ENCODE measurements at places on chromosomes 5 and 9.

DNA sequence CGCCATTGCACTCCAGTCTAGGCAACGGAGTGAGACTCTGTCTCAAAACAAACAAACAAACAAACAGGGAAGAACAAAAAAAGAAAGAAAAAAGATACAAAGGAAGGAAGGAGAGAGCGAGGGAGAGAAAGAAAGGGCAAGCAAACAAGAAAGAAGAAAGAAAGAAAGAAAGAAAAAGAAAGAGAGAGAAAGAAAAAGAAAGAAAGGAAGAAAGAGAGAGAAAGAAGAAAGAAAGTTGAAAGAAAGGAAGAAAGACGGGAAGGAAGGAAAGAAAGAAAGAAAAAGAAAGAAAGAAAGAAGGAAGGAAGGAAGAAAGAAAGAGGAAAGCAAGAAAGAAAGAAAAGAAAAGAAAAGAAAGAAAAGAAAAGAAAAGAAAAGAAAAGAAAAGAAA lies 13.1 kb upstream of the ALDOB start:
- DNase-seq, result no peak

GRCh38 chr5:132070460-132071337 lies 2.9 kb upstream of the CSF2 start:
- DNase-seq, result no peak

GRCh38 chr5:103808464-103809106 lies 246.0 kb upstream of the NUDT12 start:
- no peak for DNase-seq

GRCh38 chr5:133398646-133399101 lies 213.7 kb downstream of the FSTL4 start:
- peak; percentile 76 for DNase-seq

DNA sequence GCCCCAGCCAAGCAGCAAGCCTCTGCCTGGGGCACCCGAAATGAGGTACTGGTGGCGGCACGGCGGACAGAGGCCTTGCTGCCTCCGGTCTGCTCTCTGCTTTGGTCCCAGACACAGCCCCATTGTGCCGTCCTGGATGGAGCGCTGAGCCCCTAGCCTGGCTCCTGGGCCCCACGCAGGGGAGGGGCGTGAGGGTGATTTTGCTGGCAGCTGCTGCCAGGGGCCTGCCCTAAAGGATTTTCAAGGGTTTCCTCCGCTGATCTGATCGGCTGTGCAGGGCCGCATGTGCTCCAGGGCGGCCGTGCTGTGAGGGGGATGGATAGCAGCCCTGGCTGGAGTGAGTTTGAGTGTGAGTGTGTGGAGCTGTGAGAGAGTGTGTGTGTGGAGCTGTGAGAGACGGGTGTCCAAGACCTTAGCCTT lies 1.3 kb downstream of the GPSM1 start:
- no peak for DNase-seq

DNA sequence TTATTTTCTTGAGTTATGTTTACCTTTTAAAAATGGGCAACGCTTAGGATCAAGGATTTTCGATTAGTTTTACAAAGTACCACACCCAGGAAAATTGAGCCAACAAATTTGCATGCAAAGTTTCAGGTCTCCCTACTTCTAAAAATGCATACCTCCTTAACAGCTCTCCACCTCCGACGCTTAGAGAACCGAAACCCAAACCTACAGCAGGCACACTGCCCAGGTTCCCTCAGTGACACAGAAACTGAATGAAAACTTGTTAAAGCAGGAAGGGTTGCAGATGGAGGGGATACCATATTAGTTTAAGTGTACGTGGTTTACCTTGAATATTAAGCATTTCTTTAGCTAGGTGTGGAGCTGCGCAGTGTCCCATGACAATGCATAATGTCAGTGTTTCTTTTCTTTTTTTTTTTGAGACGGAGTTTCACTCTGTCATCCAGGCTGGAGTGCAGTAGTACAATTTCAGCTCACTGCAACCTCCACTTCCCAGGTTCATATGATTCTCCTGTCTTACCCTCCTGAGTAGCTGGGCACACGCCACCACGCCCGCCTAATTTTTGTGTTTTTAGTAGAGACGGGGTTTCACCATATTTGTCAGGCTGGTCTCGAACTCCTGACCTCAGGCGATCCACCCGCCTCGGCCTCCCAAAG lies 1.6 kb upstream of the SUB1 start:
- no peak for DNase-seq

DNA sequence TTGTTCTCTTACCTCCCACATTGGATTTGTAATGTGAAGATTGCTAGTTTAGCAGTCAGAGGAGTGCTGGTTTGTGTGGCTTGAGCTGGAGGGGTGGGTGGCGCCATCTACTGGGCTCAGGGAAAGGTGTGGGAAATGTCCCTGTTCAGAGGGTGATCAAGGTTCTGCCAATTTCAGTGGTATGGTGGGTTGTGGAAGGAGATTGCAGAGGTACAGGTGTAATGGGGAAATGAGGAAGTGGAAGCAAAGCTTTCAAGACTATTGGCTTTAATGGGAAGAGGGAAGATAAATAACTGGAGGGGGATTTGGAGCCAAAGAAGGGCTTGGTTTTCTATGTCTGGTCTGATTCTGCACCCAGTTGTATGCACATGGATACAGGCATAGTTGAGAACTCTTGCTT lies 76.4 kb downstream of the OSMR start:
- peak; percentile 69 for DNase-seq

DNA sequence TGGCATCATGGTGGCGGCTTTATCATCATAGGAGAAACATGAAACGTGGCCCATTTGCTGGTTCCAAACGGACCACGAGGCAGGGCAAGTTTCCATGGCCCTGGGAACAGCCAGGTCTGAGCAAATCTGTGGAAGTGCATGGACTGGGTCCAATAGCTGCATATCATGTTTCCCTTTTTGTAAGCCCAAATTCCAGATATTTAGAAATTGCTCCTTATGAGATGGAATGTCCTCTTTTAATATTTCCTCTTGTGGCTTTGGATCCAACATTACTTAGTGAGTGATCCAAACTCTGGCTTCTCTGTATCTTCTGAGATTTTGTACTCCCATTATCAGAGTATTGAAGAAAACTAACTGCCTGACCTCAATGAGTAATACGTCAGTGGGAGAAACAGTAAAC lies 79.8 kb upstream of the FBXL7 start:
- DNase-seq, result no peak

GRCh38 chr5:2111569-2112105 lies 228.9 kb upstream of the IRX4 start:
- DNase-seq, result no peak

DNA sequence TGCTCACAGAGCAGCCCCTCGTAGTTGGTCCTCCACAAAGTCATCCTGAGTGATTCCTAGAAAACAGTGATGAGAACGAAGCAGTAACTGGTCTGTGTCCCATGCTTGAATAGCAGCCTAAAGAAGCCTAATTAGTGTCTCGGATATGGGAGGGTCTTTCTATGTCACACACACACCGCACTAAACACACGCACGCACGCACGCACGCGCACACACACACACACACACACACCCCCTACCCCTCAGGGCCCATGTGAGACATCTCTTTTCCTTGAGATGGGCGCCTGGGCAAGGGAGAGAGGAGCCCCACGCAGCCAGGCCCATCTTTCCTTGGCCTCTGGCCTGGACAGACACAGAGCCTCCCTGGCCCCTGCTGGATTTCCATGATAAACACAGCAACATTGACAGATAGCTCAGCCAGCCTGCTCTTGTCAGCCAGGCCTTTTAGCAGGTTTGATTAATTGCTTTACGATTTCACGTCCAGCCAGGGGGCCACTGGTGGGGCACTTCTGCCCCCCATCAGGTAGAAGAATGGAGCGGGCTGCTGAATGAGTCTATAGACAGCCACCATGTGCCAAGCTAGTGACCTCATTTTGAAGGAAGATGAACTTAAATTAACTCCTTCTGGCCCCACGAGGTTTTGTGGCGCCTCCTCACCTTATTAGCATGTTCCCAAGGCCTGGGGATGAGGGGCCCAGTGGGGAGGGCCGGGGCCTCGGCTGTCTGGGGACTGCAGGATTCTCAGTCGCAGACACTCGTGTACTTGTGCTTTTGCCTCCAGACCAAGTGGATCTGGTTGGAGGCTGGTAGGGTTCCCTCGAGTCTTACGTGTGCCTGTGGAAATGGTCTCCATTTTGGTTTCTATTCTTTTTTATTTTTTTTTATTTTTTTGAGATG lies 36.2 kb upstream of the PRDM12 start:
- no peak for DNase-seq

DNA sequence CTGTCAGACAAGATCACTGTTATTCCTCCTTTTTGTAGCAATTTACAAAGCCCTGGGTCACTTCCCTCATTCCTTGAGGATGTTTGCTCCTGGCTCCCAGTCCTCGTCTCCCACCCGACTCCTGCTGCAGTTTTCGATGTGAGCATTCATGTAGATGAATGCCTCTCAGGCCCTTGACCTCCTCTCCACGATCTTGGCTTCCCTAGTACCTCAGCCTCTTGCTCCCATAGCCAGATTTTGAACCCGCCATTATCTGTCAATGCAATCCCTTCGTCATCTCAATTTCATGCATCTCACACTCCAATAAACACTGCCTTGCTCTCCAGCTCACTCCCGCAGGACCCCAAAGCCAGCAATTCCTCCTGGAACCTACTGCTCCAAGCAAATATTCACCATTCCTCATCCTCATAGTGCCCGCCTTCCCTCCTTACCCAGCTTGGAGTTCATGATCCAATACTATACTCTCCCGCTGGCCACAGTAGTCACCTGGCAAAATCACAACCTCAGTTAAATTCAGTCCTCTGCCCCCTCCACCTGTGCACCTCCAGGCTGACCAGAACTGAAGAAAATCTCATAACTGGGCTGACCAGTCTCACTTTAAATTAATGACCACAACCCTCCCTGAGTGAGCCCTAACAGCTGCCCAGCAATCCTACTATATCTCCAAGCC lies 35.1 kb upstream of the JADE2 start:
- DNase-seq, result peak; percentile 26

DNA sequence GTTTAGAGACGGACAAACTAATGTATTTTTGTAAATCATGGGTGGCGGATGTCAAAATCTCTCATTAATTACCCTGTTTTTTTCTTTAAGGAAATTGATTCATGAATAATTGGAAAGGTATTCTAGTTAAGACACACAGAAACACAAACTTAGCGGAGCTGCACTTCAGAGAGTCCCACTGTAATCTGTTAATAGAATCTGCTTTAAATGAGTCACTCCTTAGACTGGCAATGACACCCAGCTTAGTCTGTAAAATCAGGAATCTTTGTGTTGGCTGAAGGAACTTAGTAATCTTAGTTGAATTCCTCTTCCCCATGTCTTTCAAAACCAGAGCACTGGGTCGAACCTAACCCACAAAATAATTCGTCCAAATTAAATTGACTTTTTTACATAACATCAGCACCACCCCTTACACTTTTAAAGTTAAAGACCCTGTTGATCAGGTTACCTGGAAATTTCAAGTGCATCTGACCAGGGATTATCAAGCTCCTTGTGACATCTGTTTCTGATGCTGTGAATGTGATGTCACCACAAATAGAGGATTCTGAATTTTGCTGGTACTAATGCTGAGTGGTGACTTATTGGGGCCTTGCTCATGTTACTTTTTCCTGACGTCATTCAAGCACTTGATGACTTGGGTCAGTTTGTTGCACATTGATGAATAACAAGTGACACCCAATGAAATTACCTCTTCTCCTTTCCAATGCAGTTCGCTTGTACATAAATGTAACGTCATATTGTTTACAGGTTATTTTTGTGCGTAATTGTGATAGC lies 313.6 kb downstream of the KCTD16 start:
- DNase-seq, result no peak

DNA sequence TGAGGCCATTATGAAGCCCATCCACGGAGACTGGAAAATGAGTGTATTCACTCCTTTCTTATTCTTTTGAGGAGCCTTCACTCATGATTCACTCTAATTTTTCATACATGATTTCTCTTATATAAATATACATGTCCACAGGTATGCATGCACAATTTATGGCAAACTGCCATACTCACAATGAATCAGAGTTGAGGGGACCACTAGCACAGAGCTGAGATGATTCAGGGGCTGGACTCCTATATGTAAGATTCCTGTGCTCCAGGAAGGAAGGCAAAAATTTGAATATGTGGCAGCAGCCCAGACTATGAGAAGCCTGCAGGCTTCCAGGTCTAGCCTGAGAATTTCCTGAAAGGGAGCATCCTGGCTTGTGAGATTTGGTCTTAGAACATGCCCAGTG lies 484.6 kb downstream of the PRELID2 start:
- DNase-seq, result no peak

DNA sequence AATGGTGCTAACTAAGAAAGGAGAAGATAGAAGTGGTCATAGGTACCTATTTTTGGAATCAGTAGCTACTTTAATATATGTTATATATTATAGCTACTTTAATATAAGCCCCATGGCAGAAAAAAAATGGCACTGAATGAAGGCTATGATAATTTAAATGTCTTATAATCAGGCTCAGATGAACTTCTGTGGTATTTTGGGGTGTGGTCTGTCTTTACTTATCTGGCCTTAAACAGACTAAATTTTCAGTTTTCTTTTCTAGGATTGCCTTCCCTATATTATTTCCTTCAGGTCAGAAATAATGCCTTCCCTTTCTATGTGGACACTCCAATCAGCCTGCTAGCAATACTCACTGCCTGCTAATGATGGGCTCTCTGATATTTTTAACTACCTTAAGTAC lies 292.3 kb downstream of the SLF1 start:
- no peak for DNase-seq

GRCh38 chr5:152388610-152389009 lies 16.5 kb downstream of the NMUR2 start:
- no peak for DNase-seq

GRCh38 chr9:82208741-82209450 lies 220.3 kb downstream of the SPATA31D1 start:
- DNase-seq, result no peak

- peak; percentile 64 for DNase-seq
These were observed 132.2 kb downstream of the FBXO4 start for GRCh38 chr5:42057254-42057690.

GRCh38 chr5:17114715-17115599 lies 102.5 kb upstream of the BASP1 start:
- DNase-seq, result no peak

DNA sequence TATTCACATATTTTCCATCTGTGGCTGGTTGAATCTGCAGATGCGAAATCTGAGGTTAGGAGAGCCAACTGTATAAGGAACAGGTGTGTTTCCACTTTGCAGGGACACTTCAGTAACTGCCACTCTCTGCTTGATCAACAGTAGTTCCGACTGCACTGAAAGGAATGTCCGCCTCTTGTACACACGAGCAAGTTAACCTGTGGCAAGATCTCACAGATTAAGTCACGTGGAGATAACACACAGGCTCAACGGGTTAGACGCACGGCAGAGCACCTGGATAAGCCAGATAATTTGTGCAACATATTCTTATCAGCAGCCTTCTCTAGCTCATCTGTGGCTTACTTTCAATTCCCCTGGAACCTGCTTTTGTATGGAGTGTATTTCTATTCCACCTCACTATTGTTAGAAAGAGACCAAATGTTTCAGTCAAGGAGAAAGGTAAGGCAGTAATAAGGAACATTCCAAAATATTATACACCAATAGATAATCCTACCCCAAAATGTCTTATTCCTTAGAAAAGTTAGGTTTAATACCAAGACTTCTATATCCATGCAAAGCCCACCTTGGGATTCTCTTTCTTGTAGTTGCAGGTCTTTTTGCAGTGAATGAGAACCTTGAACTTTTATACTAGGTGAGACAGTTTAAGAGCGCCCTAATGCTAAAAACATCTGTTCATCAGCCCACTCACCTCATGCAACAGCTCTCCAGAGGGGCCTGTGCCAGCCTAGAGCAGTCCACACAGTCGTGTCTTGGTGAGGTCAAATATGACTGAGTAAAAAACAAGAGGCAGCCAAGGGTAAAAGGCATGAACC lies 6.5 kb upstream of the C9 start:
- DNase-seq, result no peak

All from activated CD8-positive, alpha-beta memory T cell treated with anti-CD3 and anti-CD28 coated beads, Interleukin-2, amount 50 U/mL, for 48 hours (primary cell).